ENCODE measurements at places on chromosomes 1 and 21.
A peak's percentile ranks its signal among the peaks of the same experiment; 100 is the strongest.

- DNase-seq: peak; percentile 58
Observed at GRCh38 chr1:6103111-6103853, 57.6 kb downstream of the KCNAB2 start.

DNA sequence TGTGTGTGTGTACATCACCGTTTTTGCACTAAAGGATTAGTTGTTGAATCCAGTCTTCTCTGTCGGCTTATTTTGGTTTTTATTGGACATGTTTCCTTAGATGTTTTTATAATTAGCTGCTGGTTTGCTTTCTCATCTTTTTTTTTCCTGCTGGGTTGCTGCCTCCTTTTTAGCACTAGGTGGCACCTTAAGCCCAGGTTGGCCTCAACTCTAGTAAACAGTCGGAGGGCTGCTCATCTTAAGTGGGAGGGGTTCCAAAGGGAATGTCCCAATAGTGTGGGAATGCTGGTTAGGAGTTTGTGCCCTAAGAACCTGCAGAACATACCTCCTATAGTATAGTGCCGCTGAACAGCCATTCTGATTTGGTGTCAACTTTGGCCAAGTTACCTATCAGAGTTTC is 570.1 kb upstream of the CXADR start:
- DNase-seq: no peak

DNA sequence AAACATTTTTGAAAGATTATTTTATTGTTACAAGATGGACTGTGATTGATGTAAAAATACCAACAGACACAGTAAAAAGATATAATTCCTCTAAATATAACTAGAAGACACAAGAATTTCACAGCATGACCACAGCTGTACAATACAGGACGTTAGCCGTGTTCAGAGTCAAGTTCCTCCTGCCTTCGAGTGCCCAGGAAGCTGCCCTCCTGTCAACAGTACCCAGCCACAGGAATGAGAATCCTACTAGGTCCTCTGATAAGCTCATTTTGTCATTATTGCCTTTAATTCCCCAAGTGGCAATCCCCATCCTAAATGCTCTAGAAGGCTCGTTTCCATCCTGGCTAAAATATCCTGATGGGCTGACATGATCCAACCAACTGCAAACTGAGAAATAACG is 16.4 kb upstream of the CAPN2 start:
- no peak for DNase-seq

DNA sequence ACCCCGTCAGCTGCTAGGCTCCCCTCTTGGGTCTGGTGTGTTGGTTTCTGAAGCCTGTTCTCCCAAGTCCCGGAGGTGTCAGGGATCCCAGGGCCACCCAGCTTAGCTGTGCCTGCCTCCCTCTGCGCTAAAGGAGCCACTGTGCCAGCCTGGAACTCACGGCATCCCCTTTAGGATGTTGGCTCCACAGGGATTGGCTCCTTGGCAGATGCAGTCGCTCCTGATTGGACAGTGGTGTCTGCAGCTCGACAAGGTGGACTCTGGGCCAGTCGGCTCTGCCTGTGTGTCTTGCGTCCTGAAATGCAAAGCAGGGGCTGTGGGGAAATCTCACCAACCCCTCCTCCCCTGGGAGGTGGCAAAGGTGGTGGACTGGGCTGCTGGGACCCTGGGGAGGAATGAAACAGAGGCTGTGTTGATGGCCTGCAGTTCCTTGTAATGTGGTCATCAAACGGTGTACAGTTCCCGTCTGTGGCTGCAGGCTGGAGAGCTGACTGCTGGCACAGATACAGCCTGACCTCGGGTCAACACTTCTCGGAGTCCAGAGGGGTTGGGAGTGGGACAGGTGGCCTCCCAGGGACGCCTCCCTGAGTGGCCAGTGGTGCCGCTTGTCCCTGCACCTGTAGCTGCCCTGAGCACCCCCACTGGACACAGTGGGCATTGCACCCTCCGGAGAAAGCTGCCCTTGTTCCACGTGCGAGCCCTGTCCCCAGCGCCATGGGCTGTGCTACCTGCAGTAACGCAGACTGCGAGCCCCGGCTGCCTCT is 11.5 kb upstream of the KCNAB2 start:
- DNase-seq: no peak

GRCh38 chr1:231372501-231372900 is 34.4 kb downstream of the SPRTN start:
- DNase-seq: no peak

- no peak for DNase-seq
Observed at GRCh38 chr1:1622010-1622787, 6.9 kb downstream of the MIB2 start.

DNA sequence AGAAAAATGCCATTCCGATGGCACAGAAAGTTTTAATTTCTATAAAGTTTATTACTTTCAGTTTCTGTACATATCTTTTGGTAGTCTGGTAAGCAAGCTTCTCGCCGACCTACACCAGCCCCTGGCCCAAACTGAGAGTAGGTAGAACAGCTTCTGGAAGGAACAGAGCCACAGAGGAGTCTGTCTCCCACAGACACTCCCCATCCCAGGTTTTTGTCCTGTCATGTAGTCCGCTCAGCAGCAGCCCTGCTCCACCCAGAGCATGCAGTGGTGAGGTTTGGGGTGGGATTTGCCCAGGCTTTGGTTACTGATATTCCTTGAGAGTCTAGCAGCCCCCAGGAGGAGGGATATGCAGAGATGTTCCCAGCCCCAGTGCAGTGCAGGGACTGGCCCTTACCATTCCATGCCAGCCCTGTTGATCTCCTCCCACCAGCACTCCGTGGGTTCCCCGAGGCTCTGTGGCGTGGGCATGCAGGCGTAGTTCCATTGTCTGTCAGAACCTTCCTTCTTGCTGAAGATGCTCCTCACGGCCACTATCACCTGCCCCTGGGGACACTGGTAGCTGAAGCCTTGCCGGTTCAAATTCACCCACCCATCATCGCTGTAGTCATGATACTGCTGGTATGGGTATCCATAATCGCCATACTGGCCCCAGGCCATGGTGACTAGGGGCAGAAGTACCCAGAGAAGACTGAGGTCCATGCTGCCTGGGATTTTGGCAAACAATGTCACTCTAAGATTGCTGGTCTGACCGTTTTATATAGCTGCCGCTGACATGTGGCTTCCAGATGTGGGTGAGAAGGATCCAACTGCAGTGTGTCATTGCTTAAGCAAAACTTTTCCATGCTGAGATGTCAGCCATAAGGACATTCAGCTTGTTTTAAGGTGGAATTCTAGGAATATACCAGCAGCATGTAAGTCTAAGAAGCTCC is at the start of gene DPT:
Gene DPT, minus strand, starts transcription at position 734 of the 932 bp plus-strand sequence. Its CDS starts 32 bp downstream, at position 702.
- peak; percentile 87 for DNase-seq

GRCh38 chr21:45945868-45946210 is 35.7 kb upstream of the COL6A1 start:
- no peak for DNase-seq

DNA sequence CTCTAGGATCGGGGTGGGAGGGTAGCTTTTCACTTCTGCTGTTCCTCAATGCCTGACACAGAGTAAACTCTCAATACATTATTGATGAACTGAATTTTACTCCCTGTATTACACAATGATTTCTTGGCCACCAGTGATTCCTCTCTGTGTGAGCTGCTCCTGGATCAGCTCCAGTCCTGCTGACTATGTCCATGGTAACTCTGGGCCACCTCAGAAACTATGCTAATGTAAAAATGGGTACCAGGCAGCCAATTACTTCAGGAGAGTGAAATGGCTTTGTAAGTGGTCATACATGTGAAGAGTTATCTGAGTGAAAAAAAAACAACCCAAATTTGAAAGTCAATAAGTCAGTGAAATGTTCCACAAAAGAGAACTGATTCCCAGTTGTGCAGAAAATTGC is 311.0 kb downstream of the KCNH1 start:
- no peak for DNase-seq

DNA sequence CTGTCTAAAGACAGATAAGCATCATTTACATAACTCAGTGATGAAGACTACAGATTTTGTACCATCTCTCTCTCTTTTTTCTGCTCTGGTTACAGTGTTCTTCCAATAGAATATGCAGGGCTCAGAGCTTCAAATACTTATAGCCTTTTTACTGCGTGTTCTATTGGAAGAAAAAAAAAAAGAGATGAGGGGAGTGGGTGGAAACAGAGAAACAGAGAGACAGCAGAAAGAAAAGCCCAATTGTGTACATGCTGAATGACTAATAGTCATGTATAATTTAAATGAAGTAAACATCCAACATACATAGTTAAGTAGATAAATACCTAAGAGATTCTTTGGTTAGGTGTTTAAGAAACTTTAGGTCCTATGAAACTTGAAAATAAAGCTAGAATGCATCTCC is 151.9 kb downstream of the HMCN1 start:
- DNase-seq: no peak

- no peak for DNase-seq
Observed at GRCh38 chr1:1208713-1209433, 2.5 kb upstream of the TNFRSF18 start.

- no peak for DNase-seq
Observed at GRCh38 chr1:56572334-56573050, 6.9 kb downstream of the PLPP3 start.

GRCh38 chr1:23452011-23452411 is 27.5 kb upstream of the TCEA3 start:
- peak; percentile 75 for DNase-seq

- DNase-seq: no peak
Observed at GRCh38 chr1:15538771-15539170, 12.1 kb downstream of the DNAJC16 start.

DNA sequence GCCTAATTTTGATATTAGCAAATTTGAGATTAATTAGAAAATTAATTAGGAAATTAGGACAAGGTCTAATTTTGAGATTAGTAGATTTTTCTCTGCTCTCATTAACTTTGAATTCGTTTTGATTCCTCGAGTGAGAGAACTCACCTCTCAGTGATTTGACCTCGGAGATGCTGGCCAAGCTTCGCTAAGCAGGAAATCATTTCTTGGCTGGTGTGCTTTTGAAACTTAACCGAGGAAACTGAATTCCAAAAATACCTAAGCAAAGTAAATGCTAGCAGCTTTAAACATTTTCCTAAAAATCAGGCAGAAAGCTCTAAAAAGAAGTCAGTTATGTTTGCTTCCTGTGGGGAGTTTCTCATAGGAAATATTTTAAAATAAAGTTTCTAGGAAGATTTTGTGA is 34.9 kb downstream of the CDC14A start:
- no peak for DNase-seq

DNA sequence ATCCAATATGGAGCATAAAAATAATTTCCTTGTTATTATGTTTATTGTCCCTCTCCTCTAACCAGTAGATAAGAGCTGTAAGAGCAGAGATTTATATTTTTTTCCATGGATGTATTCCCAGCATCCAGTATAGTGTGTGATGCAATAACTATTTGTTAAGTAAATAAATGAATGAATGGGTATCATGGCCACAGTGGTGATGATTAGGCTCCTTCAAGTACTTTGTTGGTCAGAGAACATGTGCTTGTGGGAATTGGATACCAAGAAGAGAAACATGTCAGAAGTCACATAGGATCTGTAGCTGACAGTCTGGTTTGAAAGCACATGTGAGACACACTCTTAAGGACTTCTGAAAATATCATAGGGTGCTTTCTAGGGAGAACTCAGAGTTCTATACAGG is 588.5 kb downstream of the AGBL4 start:
- DNase-seq: no peak

All from sigmoid colon (tissue), 7 donors.